ENCODE measurements at places on chromosomes 2 and 18.
A peak's percentile ranks its signal among the peaks of the same experiment; 100 is the strongest.

DNA sequence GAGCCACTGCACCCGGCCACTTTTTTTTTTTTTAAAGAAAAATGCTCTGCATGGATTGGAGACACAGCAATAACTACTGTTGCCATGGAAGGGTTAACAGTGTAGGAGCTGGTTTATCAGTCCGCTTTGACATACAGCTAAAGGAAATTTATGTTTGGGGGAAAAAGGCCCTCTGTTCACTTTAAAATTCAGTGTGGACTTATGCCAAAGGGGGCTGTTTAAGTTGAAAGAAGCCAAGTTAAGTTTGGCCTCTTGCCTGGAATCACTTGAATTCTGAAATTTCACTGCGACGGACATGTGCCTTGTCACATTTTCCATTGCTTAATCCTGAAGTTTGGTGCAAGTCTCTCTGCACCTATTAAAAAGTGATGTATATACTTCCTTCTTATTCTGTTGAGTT is 3.1 kb downstream of the KCNE4 start:
- DNase-seq = no peak

GRCh38 chr2:3423492-3424170 is 44.1 kb downstream of the TRAPPC12 start:
- no peak for DNase-seq

DNA sequence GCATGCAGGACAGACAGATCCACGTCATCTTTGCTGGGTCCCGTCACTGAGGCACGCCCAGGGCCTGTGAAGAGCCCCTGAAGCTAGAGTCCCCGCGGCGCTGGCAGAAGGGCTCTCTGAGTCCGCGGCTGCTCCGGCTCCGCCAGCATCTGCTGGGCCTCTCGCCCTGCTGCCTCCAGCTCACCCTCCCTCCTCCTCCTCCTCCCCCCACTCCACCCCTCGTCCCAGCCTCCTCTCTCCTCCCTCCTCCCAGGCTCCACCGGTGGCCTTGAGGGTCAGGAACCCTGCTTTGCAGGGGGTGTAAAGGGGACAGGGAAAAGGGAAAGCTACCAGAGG is at the start of gene TNS1:
Gene TNS1, minus strand, starts transcription at position 151 of the 336 bp plus-strand sequence. Its CDS starts 123 bp downstream, at position 28.
- no peak for DNase-seq

DNA sequence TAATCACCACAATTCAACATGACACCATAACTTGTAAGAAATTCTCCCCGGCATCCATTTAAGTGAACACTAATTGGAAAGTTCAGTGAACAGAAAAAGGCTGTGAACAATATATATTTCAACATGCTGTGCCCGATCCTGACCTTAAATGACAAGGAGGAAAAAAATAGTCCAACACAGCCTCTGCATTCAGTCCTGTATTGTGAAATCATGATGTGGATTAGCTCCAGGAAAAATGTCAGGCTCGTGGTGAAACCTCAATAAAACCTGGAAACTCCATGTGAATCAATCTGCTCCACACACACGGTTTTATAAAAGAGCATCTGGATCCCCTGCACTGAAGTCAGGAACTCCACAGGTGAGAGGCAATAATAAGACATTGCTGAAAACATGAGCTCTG is 145.4 kb upstream of the SPOPL start:
- no peak for DNase-seq

DNA sequence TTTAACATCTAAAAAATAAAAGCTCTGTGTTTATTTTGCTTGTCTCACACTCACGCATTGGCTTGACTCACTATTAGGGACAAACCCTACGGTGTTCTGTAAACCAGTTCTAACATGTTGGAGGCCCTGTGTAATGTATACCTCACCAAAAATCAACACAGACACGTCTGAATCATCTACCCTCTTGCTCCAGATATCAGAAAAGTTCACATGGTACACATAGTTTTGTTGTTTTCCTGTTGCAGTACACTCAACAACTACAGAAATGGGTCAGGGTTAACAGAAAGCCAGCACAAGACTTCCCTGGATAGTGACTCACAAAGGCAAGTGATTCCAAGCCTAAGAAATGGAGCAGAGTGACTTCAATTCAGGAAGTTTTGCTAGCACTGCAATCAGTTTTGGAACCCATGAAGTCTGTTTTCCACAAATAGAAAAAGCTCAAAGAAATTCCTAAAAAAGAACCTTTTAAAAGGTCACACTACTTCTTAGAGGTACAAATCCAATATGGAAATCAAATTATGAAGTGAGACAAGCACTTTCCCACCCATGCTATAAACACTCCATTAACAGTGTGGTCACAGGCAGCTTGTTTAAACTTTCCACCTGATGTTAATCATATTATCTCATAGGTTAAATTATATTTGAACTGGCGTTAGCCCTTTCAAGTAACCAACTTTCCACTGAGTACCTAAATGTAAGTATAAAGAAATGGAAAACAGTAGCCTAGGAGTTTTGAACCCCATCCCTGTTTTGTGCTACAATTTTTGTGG is 87.4 kb downstream of the GAREM1 start:
- DNase-seq = peak; percentile 77

DNA sequence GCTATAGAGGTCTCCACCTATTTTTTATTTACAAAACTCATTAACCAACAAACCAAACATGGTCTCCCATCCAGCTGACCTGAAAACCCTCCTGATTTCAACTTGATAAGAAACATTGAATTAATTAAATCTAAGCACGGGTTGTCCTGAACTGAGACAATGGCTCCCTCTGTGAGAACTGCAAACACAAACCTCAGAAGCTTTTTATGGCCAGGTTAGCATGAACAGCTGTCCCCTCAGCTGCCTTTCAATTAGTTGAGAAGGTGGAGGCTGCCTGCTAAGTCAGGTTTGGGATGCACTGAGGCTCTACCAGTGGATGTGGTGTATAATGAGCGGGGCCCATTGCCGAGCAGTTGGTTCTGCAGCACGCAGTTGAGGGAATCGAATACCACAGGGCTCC is 258.5 kb upstream of the DDX18 start:
- no peak for DNase-seq

- no peak for DNase-seq
Observed at GRCh38 chr2:182634386-182634785, 81.7 kb upstream of the DNAJC10 start.

DNA sequence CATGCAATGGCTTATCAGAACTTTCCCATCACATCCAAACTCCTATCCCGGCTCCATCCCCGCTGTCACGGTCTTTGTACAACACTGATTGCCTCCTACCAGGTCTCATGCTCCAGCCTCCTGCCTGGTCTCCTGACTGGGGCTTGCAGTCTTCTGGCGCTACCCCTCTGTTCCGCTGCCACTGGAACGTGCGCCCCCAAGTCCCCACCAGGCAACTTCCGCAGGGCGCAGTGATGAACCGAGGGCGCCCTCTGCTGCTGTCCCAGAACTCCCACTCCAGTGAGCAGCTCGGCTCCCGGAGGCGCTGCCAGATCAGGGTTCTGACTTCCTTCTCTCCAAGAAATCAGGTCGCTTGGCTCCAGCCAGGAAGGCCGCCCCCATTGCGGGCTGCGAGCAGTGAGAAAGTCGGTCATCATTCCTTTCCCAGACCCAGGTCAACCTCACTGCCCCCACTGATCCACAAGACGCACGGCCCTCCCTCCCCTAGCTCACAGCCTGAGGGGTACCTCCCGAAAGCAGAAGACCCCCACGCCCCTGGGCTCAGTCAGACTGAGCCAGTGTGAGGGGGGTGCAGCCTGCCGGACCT is 43.9 kb upstream of the RAB11FIP5 start:
- no peak for DNase-seq

GRCh38 chr2:1707771-1708418 is 36.4 kb downstream of the PXDN start:
- no peak for DNase-seq

- DNase-seq = no peak
Observed at GRCh38 chr2:111062417-111062816, 58.3 kb upstream of the BCL2L11 start.

DNA sequence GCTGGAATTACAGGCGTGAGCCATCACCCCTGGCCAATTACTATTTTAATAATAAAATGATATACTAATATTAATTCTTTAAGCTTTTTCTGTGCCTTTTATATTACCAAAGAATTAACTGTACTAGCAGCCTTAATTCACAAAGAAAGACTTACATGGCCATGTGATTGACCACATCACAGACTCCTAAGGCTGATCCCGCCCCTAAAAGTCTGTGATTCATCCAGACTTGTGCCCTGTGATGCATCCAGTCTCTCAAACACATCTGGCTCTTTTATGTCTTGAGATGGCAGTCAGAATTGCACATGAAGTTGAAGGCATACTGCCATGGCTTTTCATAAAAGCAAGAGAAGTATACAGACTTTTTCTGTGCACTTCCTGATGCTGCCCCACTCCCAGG is 91.7 kb downstream of the DTNA start:
- no peak for DNase-seq

DNA sequence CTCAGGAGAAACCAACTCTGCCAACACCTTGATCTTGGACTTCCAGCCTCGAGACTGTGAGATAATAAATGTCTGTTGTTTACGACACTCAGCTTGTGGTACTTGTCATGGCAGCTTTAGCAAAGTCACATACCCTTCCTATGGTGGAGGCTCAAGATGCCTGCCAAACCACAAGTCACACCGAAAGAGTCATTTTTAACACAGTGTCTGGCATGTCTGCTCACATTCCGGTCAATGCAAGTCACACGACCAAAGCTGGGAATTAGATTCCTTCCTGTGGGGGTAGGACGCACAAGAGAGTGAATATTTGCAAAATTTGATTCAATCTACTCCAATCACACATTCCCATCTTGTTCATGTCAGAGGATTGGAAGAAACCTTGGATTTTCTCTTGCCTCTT is 24.6 kb downstream of the KCNE4 start:
- DNase-seq = peak; percentile 93

DNA sequence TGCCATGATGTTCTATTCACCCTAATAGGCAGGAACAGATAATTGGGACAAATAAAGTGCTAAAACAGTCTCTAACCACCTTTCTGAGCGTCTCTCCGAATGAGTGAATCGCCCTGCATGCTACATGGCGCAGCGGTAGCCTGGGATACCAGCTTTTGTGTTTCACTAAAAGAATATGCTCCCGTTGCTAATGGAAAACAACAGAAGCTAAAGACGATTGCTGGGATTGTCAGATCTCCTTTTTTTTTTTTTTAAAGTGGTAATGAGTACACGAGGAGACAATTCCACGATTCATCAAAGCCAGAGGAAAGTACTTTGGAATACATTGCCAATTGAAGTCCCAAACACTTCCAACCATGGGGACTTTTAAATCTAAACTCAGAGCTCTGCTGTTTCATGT is 1815.3 kb upstream of the CELF4 start:
- DNase-seq = no peak

GRCh38 chr2:241570961-241571581 is 12.5 kb downstream of the BOK start:
- no peak for DNase-seq

DNA sequence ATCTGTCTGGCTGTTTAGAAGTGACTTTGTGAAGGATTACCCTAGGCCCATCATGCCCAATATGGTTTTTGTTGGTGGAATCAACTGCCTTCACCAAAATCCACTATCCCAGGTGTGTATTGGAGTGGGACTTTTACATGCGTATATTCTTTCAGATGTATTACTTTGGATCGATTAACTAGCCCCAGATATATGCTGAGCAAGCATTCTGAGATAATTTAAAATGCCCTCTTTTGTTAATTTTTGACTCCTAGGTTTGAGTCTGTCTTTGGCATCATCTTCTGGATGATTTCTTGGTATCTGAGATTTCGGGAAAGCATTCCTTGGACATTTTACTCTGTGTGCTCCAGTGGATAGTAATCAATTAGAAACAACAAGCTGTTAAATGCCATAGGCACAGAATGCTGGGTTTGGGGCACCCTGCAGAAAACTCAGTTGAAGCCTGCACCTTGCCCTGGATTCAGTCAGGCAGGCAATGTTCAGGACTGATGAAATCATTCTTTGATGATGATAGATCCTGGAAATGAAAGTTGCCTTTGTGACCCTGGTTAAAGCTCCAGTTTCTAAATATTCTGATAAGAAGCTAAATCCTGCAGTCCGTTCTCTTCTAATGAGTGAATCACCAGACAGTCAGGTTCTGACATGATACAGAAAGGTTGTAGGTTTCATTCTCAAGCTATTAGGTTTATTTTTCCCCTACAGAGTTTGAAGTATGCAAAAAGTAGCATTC is 1.1 kb downstream of the UGT1A1 start:
- DNase-seq = no peak

GRCh38 chr2:41151746-41152145 is 699.9 kb upstream of the SLC8A1 start:
- no peak for DNase-seq

GRCh38 chr2:216615298-216616082 is 17.7 kb upstream of the IGFBP2 start:
- DNase-seq = no peak

GRCh38 chr2:168635065-168635577 is 167.3 kb upstream of the NOSTRIN start:
- peak; percentile 24 for DNase-seq

GRCh38 chr2:9095690-9096089 is 92.2 kb upstream of the MBOAT2 start:
- no peak for DNase-seq

- DNase-seq = no peak
Observed at GRCh38 chr18:30852980-30853379, 189.6 kb downstream of the DSC3 start.

- DNase-seq = no peak
Observed at GRCh38 chr2:26011609-26011989, 22.3 kb upstream of the RAB10 start.

DNA sequence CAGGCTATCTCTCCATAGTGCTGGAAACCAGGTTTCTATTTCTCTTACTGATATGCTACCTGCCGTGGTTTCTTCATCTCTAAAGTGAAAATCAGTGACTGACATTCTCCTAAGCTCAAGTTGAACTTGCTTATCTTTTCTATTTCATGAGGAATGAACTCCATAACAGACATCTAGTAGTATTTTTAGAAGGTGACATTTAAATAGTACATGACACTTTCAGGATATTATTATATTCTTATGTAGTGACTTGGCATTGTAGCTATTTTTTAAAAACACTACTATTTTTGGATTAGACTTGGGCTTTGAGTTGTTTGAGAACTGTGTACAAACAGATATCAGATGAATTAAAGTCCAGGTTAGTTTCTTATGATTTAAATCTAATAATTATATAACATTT is 1381.8 kb downstream of the DSC3 start:
- no peak for DNase-seq

DNA sequence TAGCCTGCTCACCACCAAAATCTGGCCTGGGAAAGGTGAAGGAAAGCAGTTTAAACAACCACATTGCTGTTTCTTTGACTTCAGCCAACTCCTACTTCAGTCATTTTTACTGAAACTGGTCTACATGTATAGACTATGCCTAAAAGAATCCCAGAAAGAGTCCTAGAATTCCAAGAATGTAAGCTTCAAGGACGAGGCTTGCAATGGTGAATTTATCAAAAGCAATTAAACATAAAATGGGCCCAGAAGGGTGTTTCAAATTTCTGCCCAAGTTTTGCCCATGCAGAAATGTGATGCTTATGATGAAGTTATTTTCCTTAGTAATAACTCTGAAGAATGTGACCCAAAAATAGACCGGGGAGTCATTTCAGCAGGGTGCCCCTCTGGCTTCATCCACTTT is 16.6 kb downstream of the EN1 start:
- peak; percentile 40 for DNase-seq

All from AG04449 (cell line).